ENCODE measurements at places on chromosomes 11 and 22.

DNA sequence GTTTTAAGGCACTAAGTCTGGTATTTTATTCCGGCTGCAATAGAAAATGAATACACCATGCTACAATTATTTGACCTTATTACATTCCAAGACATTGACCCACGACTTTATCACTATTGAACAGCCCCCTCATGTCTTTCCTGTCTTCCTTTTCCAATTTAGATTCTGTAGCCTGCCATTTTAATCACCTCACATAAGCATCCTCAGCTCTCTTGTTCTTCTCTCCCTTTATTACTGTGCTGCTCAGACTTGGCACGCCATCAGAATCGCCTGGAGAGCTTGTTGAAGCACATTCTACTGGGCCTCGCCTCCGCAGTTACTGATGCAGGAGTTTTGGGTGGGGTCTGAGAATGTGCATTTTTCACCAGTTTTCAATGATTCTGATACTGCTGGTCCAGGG lies 38.7 kb upstream of the SWAP70 start:
- DNase-seq: no peak

GRCh38 chr11:117823294-117823945 lies 1.1 kb downstream of the FXYD2 start:
- no peak for DNase-seq

- DNase-seq: no peak
Measured at GRCh38 chr11:122954455-122954854, 27.2 kb downstream of the BSX start.

- DNase-seq: peak; percentile 92
Measured at GRCh38 chr22:46267431-46268279, at the start of gene TTC38. Gene TTC38, plus strand, starts transcription at chr22:46268008. Its CDS starts 32 bp downstream, at chr22:46268040.

GRCh38 chr11:94800414-94800813 lies 32.3 kb downstream of the AMOTL1 start:
- no peak for DNase-seq
